ENCODE measurements at places on chromosomes 3 and 15.

GRCh38 chr15:42704492-42704926 lies 32.4 kb downstream of the CDAN1 start:
- H3K27me3 ChIP-seq: no peaks in the 10 kb centered on the region
- H3K4me3 ChIP-seq: no peak overlapping the region
- H3K4me1 ChIP-seq: no peaks in the 10 kb centered on the region
- H3K36me3 ChIP-seq: peaks cover 6% of the 10 kb centered on the region
- no peak overlapping the region for H3K27ac ChIP-seq

DNA sequence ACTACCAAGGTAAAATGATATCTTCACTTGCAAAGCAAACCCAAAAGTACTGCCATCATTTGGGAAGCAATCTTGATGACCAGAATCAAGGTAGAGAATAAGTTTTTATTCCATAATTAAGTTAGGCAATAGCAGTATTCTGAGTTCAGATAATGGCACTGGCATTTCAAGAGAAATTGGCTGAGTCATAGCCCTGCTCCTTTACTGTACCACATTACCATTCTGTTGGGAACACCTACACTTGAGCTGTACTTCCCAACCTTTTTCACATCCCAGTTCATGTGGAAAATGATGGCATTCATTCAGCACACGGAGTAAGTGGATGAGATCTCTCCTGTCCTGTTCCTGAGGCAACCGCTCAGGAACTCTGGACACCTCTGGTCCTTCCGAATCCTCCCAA lies 311.6 kb upstream of the TPRG1 start:
- H3K36me3 ChIP-seq: no peaks in the 10 kb centered on the region
- no peak overlapping the region for H3K27ac ChIP-seq
- H3K4me1 ChIP-seq: no peaks in the 10 kb centered on the region
- no peak for DNase-seq
- no peak overlapping the region for H3K4me3 ChIP-seq
- no peaks in the 10 kb centered on the region for H3K27me3 ChIP-seq

- no peaks in the 10 kb centered on the region for H3K27me3 ChIP-seq
- no peaks in the 10 kb centered on the region for H3K36me3 ChIP-seq
- no peak for DNase-seq
- no peak overlapping the region for H3K4me3 ChIP-seq
Measured at GRCh38 chr3:194111336-194111735, 24.6 kb upstream of the HES1 start.

DNA sequence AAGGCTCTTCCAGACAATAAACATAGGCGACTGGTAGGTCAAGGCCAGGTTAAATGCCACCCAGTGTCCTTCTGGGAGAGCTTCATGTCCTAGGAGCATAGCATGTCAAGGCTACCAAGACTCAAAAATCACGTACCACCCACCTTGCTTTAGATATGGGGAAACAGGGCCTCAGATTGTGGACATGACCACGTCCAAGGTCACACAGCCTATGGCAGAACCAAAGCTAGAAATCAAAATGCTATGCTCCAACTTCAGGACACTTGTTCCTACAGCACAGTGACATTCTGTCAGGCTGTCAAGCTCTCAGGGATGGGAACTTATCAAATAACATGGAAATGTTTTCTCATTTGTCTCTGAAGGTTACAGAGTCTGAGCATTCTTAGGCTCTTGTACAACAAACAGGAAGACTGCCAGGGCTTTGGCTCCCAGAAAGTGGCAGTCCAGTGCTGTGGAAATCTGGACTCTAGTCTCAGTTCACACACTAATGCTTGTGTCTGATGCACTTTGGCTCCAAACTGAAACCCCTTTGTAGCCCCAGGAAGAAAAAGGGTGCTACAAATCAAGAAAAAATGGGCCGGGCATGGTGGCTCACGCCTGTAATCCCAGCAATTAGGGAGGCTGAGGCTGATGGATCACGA lies 170.4 kb upstream of the LPP start:
- H3K4me3 ChIP-seq: no peak overlapping the region
- no peaks in the 10 kb centered on the region for H3K36me3 ChIP-seq
- H3K27me3 ChIP-seq: peaks cover 6% of the 10 kb centered on the region
- no peak overlapping the region for H3K27ac ChIP-seq

DNA sequence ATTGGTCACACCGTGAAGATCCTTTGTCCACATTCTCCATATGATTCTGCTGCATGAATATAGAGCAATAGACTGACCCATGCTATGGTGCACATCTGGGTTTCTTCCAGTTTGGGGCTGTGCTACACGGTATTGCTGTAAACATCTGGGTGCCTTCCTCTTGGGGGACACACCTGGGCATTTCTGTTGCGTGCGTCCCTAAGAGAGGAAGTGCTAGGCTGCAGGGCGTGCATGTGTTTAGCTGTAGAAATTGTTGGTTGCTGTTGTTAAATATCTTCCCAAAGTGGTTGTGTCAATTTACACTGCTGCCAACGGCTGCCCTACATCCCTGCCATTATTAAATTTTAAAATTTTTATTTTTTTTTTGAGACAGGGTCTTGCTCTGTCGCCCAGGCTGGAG lies 52.4 kb downstream of the NUP210 start:
- DNase-seq: no peak
- H3K27ac ChIP-seq: no peak overlapping the region
- H3K27me3 ChIP-seq: no peaks in the 10 kb centered on the region

DNA sequence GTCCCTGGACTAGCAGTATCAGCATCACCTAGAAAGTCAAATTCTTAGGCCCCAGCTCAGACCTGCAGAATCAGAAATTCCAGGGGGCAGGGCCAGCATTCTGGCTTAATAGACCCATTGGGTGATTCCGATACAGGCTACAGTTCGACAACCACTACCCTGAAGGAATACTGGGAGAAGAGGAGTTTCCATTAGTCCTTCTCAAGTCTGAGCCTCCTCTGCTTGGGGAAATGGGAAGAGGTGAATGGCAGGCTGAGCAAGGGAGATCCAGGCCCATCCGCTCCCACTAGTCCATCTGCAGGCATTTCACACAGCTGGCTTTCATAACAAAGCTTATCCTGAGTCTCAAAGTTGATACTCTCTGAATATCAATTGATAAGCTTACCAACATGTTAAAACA lies 69.1 kb downstream of the MECOM start:
- no peak overlapping the region for H3K27ac ChIP-seq
- DNase-seq: no peak
- no peak overlapping the region for H3K4me3 ChIP-seq

GRCh38 chr15:40846841-40847222 lies 3.0 kb downstream of the SPINT1 start:
- H3K36me3 ChIP-seq: peaks cover 5% of the 10 kb centered on the region
- H3K27ac ChIP-seq: peak overlapping the region; percentile 81
- H3K27me3 ChIP-seq: no peaks in the 10 kb centered on the region
- H3K4me3 ChIP-seq: no peak overlapping the region

DNA sequence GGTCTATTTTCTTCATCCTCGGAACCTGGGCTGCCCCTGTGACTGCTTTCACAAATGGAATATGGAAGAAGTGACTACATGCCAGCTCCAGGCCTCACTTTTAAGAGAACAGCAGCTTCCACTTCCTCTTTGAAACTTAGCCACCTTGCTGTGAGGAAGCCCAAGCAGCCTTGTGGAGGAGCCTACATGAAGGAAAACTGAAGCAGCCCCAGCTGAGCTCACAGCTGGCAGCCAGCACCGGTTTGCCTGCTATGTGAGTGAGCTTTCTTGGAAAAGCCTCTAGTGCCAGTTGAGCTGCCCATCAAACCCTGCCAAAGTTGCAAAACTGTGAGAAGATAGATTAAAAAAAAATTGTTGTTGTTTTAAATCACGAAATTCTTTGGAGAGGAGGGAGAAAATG lies 498.0 kb upstream of the PROK2 start:
- H3K4me1 ChIP-seq: peaks cover 8% of the 10 kb centered on the region
- no peak for DNase-seq
- peaks cover 6% of the 10 kb centered on the region for H3K27me3 ChIP-seq
- H3K4me3 ChIP-seq: no peak overlapping the region

- no peaks in the 10 kb centered on the region for H3K27me3 ChIP-seq
- peaks cover 45% of the 10 kb centered on the region for H3K4me1 ChIP-seq
- no peak for DNase-seq
- H3K36me3 ChIP-seq: peaks cover 31% of the 10 kb centered on the region
- peak overlapping the region; percentile 97 for H3K27ac ChIP-seq
Measured at GRCh38 chr3:101851072-101851770, 1.9 kb downstream of the NFKBIZ start.

GRCh38 chr3:43540624-43541023 lies 81.2 kb downstream of the ANO10 start:
- no peaks in the 10 kb centered on the region for H3K4me1 ChIP-seq
- no peak for DNase-seq
- H3K27ac ChIP-seq: no peak overlapping the region
- H3K36me3 ChIP-seq: peaks cover 9% of the 10 kb centered on the region
- H3K27me3 ChIP-seq: no peaks in the 10 kb centered on the region

DNA sequence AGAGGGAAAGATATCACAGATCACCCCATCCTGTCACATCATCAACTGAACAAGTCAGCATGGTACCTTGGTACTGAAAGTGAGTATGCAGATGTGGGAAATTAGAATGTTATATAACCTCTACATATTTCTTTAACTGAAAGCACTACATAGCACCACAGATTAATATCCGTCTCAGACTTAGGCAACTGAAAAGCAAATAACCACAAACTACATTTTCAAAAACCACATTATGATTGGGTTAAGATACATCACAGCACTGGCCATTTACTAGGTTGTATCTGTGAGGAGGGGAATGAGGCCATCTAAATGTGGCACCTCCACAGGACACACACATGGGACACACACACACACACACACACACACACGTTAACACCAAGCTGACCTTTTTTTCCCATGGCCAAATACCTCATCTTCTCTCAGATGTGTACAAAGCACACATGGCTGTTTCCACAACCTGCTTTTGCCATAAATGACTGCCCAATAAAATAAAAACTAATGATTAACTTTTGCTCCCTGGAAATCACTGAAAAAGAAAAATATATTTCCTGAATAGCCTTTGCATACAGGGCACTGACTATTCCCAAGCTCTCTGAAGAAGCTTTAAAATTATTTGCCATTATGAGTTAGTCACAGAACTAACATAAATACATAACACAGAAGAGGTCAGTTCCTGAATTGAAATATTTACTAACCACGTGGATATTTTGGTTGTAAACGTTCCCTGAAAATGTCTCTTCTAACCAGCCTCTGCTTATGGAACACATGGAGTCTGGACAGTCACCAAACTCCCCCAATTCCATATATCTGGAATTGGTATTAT lies 60.1 kb downstream of the SUMF1 start:
- no peaks in the 10 kb centered on the region for H3K27me3 ChIP-seq
- peaks cover 36% of the 10 kb centered on the region for H3K36me3 ChIP-seq
- peaks cover 3% of the 10 kb centered on the region for H3K4me1 ChIP-seq
- no peak for DNase-seq
- H3K27ac ChIP-seq: no peak overlapping the region

GRCh38 chr15:79769069-79769481 lies 127.7 kb downstream of the MTHFS start:
- H3K27me3 ChIP-seq: peaks cover 12% of the 10 kb centered on the region
- no peaks in the 10 kb centered on the region for H3K4me1 ChIP-seq
- H3K36me3 ChIP-seq: no peaks in the 10 kb centered on the region
- DNase-seq: no peak
- no peak overlapping the region for H3K4me3 ChIP-seq

GRCh38 chr15:31389576-31389975 lies 62.9 kb downstream of the KLF13 start:
- no peak overlapping the region for H3K27ac ChIP-seq
- DNase-seq: no peak
- no peak overlapping the region for H3K4me3 ChIP-seq
- no peaks in the 10 kb centered on the region for H3K36me3 ChIP-seq
- H3K4me1 ChIP-seq: peaks cover 13% of the 10 kb centered on the region
- H3K27me3 ChIP-seq: no peaks in the 10 kb centered on the region

GRCh38 chr3:141065841-141066805 lies 15.0 kb downstream of the SPSB4 start:
- no peak for DNase-seq
- no peaks in the 10 kb centered on the region for H3K4me1 ChIP-seq
- H3K27me3 ChIP-seq: no peaks in the 10 kb centered on the region
- H3K36me3 ChIP-seq: no peaks in the 10 kb centered on the region
- H3K27ac ChIP-seq: no peak overlapping the region

- H3K27ac ChIP-seq: peak overlapping the region; percentile 45
- H3K36me3 ChIP-seq: no peaks in the 10 kb centered on the region
- peaks cover 6% of the 10 kb centered on the region for H3K4me1 ChIP-seq
- H3K27me3 ChIP-seq: no peaks in the 10 kb centered on the region
- DNase-seq: no peak
Measured at GRCh38 chr3:101962055-101962454, 112.7 kb downstream of the NFKBIZ start.
